ENCODE measurements at places on chromosomes 3 and 15.

- DNase-seq, result no peak
These were observed 16.2 kb downstream of the CEP152 start for GRCh38 chr15:48794697-48795134.

DNA sequence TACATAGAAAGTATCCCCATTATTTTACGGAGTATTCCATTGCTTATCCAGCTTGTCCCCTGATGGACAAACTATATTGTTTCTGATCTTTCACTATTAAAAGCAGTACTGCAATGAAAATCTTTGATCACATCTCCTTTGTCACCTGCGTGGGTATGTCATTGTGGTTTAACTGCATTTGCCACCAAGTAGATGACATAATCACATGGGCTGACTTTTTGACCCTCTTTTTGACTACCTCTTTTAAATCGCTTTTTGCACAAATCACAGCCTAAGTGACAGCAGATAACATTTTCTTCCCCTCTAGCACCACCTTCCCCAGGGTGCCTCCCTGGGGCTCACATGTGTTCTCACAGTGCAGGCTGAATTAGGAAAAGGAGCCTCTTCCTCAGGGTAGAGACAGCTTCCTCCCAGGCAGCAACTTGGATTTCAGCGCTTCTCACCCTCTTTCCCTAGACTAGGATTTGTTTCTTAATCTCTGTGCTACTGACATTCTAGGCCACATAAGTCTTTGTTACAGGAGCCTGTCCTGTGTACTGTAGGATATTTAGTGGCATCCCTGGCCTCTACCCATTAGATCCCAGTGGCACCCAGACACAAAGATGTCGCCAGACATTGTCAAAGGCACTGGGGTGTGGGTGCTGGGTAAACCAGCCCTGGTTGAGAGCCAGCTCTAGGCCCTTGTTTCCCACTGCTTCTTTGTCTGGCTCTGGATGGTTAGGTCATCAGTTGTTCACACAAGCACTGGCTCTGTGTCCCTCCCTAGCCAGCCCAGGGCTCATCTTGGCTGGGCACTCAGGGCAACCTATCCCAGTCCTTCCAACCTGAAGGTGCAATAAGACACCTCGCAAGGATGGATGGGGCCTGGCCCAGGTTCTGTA is 1.3 kb upstream of the RBP1 start:
- no peak for DNase-seq

DNA sequence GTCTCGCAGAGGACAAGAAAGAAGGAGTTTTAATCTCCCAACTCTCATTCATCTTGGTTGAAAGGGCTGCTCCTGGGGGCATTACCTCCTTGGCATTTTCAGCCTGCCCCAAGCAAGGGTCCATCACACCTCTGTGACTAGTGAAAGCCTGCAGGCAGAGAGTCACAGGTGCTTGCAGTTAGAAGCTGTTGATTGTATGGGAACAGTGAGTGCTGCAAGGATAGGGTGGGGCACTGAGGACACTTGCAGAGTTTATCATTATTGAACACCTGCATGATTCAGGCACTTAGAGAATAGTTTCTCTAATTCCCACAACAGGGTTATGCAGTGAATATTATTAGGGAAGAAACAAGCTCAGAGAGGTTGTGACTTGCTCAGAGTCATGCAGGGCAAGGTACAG is 41.7 kb upstream of the IGF2BP2 start:
- no peak for DNase-seq

DNA sequence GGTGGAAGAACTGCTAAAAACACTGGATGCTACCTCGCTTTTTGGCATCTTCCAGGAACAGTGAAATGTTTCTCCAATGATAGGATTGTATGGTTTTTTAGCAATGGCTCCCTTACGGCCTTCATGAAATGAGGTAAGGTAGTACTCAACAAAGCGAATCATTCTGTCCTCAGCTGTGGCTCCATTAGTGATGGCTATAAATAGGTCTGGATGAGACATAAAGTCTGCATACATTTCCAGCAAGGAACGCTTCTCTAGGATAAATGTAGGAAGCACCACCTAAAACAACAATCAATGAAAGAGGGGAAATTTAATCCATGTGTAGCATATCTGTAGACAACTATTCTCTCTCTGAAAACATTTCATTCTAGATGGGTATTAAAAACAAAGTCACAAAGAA is 32.4 kb upstream of the SNX4 start:
- no peak for DNase-seq

DNA sequence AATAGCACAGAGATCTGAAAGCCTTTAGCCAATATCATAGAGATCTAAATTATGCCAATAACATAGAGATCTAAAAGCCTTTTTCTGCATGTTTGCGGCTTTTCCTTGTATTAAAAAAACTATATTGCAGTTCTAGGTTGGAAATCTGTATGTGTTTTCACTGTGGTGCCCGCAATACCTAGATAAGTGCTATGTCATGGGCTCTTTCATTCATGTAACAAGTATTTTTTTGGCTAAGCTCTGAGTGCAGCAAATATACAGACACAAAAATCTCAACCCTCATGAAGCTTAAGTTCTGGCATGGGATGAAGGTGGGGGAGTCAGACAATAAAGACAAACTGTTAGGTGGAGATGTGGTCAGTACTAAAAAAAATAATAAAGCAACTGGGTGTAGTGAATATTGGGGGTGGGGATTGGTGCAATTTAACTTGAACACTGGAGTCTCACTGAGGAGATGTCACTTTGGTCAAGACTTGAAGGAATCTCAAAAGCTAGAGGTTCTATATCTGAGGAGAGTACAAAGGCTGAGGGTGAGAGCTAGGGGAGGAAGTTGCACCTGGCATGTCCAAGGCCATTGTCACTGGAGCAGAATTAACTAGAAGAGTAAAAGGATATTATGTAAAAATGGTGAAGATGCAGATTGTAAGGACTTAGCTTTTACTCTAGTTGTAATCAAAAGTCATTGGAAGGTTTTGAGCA is 973 bp downstream of the BUB1B start:
- DNase-seq, result no peak

DNA sequence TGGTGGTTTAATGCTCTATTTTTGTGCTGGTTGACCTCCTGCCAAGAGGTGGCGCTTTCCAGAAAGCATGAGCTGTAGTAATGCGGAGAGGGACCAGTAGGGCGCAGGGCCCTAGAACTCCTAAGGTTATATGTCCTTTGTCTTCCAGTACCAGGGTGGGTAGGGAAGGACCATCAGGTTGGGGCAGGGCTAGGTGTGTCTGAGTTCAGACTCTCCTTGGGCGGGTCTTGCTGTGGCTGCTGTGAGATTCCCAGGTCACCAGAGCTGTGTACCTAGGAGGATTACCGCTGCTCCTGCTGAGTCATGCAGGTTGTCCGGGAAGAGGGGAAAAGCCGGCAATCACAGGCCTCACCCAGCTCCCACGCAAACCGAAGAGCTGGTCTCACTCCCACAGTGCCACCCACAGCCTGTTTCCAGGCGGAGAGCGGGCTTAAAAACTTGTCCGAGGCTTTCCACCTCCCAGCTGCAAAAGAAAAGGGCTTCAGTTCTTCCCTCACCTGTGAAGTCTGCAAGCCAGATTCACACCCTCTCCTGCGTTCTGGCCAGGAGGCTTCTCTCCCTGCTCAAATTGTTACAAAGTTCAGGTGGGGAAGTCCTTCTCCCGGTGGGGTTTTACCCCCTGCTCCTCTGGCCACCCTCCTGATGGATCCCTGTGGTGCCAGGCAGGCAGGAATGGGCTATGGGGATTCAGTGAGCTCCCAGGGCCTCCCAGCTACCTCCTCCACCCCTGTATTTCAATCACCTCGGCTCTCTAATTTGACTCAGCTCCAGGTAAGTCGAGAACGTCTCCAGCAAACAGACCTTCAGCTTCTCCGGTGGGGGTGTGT is 37.7 kb upstream of the BCHE start:
- DNase-seq, result no peak

DNA sequence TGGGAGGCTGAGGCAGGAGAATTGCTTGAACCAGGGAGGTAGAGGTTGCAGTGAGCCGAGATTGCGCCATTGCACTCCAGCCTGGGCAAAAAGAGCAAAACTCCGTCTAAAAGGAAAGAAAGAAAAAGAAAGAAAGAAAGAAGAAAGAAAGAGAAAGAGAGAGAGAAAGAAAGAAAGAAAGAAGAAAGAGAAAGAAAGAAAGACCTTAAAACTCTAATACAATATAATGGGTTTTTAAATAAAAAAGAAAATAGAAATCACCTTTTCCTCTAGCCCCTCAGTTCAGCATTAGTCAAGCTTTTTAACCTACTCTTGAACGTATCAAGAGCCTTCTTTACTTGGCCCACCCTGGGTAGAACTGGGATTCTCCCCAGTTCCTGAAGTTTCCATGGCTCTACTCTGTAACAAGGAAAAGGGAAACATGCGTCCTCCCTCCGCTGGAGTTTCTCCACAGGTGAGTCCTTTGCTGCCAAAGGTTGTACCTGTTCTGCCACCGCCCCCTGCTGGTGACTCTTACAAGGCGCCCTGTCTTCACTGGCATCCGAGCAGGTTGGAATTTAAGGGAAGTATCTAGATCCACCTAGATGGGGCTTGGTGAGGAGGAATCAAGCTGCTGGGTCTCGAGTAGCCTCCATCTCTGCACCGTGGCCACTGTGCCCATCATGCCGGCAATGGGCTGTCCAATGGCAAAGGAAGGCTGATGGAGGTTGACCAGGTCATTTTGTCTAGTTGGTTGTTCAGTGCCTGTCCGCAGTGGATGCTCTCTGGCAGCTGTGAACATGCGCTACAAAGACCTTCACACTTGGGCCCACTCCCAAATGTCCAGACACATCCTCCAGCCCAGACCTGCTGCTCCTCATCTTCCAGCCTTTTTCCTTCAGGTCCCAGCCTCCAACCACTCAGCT is 20.6 kb upstream of the EPHB3 start:
- DNase-seq, result no peak

DNA sequence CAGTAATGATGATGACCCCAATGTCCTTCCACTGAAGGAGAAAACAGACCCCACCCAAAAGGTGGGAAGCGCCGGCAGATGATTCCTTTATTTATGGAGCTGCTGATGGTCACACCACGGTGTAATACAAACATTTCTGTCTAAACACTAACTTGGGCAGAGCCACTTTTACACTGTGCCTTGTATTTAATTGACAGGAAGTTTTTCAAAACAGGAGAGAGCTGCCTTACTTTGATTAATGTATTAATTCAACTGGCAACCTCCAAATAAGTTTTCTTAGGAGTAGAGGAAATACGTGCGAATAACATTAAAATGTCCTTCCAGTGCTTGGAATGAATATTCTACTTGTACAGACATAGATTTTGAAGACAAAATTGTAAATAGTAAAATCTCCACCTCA is 70.4 kb downstream of the WWTR1 start:
- DNase-seq, result no peak

All from left renal cortex interstitium (tissue), 4 donors.